ENCODE measurements at places on chromosomes 12 and 14.

- peak; percentile 14 for DNase-seq
These were observed 1.1 kb downstream of the TAOK3 start for GRCh38 chr12:118371321-118372282.

GRCh38 chr12:12741660-12742059 lies 24.5 kb downstream of the CDKN1B start:
- DNase-seq, result no peak

DNA sequence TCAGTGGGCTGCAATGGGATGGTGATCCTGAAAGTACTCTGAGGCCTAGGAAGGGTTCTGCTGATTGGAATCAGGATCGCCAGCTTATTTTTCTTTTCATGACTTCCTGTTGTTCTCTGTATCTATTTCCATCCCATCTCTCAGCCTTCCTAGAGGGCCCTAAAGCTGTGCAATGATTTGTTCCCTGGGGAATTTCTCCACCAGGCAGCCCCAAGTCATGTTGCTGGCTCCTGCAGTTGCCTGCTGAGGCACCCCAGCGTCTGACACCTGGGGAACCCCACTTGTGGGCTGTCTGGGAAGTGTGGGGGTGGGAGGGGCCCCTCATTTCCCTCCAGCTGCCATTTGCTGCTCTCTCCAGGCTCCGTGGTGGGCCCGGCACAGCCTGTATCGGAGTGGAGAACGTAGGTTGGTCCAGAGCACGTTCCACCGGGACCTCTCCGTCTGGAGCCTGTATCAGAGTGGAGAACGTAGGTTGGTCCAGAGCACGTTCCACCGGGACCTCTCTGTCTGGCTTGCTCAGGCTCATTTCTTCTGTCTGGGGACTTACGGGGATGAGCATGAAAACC lies 138.3 kb downstream of the TSPAN9 start:
- no peak for DNase-seq

GRCh38 chr12:122526683-122527477 lies at the start of the genes KNTC1 and RSRC2:
TSS of gene KNTC1 (plus strand) at chr12:122527249. CDS start at chr12:122530064, 2,815 bp downstream.
TSS of gene RSRC2 (minus strand) at chr12:122526936. CDS start at chr12:122526853, 83 bp downstream.
- DNase-seq, result peak; percentile 96

DNA sequence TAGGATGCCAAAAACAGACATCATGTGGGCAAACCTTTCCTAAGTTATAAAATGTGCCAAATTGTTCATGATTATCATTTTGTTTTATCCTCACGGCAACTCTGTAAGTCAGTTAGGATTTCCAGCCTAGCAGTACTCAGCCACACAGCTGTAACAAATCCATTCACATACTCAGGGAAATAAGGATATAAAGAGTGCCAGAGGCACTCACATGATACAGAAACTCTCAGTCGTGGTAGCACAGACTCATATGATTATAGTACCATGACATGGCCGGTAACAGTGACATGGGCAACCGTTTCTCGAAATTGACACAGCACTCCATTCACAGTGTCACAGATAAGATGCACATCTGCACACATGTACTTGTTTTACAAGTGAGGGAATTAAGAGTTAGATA lies 344.2 kb downstream of the LRIG3 start:
- no peak for DNase-seq

GRCh38 chr14:94773061-94773648 lies 3.2 kb upstream of the GSC start:
- no peak for DNase-seq

DNA sequence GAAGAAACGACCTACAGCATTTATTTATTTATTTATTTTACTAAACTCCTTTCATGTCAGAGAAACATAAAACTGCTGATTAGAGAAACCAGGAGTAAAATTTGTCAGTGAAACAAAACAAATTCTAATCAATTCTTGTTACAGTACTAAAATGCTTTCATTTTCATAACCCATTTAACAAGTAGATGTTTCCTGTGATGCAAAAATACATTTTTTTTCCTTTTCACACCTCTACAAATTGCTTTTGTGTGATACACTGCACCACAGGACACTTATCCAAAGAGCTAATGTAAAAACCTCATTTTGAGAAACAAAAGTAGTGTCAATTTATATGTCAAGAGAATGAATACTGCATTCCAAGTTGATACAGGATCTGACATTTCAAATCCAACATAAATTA lies 155.1 kb downstream of the SYT1 start:
- DNase-seq, result no peak

GRCh38 chr12:90905691-90906370 lies 49.1 kb downstream of the CCER1 start:
- DNase-seq, result no peak

GRCh38 chr12:70840656-70841350 lies 79.7 kb downstream of the PTPRR start:
- DNase-seq, result no peak

DNA sequence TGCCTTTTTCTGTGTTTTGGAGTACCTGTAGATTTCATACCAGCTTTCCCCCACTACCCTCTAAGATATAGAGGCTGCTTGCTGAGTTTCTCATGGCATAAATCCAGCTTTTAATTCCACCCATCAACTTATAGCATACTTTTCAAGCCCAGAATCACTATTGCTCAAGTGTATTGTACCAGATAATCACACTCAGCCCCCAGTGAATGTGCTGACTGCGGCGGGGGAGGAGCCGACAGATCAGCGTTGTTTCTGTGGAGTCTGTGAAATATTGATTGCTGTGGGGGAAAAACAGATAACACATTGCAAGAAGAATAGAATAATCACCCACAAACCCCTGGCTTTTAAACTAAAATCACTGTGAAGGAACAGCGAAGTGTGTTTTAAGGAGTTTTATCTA lies 296.1 kb downstream of the TMEM132D start:
- no peak for DNase-seq

DNA sequence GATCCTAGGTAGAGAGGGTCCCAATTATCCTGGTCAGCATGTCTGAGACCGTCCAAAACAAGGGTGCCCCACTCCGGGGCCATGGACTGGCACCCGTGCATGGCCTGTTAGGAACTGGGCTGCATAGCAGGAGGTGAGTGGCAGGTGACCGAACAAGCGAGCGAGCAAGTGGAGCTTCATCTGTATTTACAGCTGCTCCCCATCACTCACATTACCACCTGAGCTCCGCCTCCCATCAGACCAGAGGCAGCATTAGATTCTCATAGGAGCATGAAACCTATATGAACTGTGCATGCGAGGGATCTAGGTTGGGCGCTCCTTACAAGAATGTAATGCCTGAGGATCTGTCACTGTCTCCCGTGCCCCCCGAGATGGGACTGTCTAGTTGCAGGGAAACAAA lies 44.4 kb upstream of the TMCC3 start:
- DNase-seq, result no peak

GRCh38 chr12:105348561-105348960 lies 18.1 kb downstream of the C12orf75 start:
- DNase-seq, result no peak

DNA sequence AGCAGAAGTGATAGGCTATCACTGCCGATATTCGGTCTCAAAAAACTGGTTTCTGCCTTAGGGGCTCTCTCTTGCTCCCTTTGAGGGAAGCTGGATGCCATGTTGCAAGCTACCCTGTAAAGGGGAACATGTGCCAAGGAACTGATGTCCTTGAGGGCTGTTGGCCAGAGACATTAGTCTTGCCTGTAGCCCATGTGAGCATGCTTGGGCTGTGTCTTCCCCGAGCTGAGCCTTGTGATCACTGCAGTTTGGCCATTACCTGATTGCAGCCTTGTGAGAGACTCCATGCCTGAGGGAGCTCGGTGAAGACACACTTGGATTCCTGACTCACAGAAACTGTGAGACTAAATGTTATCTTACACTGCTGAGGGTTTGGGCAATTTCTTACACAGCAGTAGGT lies 18.8 kb downstream of the RTRAF start:
- DNase-seq, result no peak

GRCh38 chr14:74888164-74889158 lies 6.7 kb downstream of the DLST start:
- DNase-seq, result no peak

GRCh38 chr12:103645202-103645601 lies 58.1 kb downstream of the STAB2 start:
- no peak for DNase-seq

DNA sequence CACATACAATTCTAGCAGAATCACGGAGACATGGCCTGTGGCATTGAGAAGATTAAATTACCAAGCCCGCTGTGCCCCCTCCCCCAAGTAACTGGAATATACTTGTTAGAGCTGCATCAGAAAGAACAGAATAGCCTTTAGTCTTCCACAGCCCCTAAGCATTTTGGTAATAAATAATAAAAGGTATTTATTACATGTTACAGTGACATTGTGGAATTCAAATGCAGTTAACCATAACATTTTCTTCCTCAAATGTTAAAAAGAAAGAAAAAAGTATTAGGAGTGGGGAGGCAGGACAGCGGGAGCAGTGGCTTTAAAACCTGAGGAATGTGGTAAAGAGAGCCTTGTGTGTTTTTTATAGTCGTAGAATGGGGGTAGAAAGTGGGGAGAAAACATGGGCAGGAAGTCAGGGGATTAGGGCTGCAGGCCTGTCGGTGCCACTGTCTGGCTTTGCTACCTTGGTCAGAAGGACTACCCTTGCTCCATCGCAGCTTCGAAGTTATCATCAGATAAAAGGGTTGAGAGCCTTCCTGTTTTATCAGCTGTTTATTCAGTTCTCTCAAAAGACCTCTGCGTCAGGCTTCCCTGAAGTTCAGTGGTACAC lies 255.9 kb downstream of the MSRB3 start:
- DNase-seq, result no peak

- no peak for DNase-seq
These were observed 40.0 kb downstream of the PEBP1 start for GRCh38 chr12:118175823-118176447.

- DNase-seq, result no peak
These were observed 42.0 kb downstream of the NCOR2 start for GRCh38 chr12:124525455-124525854.

DNA sequence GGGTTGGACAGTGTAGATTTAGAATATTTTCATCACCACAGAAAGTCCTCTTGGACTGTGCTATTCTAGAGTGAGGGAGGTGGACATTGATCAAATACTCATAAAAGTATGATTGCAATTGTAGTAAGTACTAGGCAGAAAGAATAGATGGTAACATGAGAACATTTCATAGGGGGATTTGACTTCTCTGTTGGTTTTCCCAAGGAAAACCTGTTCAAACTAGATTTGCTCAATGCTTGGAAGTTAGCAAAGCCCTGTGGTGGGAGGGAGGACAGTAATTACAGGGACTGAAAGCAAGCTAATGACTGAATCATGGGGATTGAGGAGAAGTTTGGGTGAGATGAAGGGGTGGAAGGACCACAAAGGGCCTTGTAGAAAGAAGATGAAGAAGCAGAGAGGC lies 24.4 kb upstream of the EID3 start:
- DNase-seq, result no peak

DNA sequence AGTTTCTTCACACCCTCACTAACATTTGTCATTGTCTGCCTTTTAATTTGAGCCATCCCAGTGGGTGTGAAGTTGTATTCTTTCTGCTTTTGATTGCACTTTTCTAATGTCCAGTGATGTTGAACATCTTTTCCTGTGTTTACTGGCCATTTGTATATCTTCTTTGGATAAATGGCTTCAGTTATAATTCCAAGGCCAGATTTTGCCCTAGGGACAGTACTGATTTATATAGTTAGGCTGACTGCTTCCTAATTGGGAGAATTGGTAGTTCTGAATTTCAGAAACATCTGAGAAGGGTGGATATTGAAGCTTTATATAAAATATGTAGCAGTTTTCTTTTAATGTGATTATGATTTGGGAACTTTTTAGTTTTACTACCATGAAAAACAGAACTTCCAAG lies 97.4 kb downstream of the BORCS5 start:
- DNase-seq, result no peak

GRCh38 chr14:20802341-20803084 lies at the start of gene RNASE1:
TSS of gene RNASE1 (minus strand) at chr14:20802844. CDS start at chr14:20802068, 776 bp downstream.
- DNase-seq, result no peak

DNA sequence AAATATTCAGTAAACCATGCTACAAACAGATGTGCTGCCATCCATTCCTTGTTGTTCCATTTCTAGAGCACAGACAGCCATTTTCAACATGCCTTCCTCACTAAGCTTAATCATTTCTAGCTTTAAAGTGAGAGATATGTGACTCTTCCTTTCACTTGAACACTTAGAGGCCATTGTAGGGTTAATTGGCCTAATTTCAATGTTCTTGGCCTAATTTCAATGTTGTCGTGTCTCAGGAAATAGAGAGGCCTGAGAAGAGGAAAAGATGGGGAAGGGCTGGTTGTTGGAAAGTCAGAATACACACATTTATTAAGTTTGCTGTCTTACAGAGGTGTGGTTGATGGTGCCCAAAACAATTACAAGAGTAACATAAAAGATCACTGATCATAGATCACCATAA lies 435.1 kb downstream of the ZFP36L1 start:
- DNase-seq, result no peak

DNA sequence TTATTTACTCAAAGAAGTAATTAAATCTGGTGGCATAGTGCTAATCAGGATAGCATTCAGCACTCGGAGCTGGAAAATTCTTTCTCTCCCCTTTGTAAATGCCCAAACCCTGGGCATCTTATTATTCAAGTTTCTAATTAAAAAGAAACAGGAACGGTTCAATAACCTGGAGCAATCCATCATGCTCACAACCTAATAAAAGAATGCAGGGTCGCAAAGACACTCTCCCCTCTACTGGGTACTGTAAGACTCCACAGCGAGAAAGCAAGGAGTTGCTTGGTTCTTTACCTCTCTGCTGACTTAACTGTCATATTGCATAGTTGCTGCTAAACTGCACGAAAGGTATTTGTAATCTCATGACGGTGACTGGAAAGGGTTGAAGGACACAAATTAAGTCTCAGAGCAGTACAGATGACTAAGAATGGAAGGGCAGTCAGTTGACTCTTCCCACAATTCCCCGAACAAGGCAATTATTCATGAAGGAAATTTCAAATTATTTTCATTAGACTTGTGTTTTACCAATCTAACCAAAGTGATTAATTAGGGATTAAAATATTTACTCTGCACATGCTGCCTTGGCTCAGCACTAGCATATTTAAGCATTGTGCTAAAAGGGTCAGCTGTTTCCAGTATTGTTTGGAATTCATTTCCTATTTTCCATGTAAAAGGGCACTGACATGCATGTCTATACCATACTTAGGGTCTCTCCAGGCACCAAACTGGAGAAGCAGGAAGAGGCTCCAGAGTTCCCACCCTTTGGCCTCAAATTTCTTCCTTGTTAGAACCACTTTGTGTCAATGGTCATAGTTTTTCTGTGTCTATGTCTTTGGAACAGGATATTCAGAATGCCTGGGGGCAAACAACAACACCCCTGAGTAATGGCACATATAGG lies 182.2 kb downstream of the EXOC5 start:
- DNase-seq, result no peak

DNA sequence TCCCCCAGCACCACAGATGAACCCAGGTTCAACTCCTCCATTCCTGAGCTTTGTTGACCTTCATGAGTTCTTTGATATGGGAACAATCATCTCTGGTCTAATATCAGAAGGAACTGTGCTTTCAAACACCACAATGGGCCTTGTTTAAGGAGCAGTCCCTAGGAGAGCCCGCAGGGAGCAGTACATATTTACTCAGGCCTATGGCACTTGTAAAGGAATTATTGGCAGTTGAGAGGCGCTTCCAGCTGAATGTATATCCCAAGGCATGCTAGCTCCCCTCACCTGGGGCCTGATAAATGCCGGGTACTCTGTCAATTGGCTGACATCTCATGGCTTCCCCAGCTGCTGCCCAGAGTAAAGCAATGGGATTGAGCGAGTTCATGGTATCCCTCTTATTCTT lies 76.2 kb downstream of the ZFP36L1 start:
- DNase-seq, result no peak

Measured in progenitor cell of endocrine pancreas (in vitro differentiated cells).